MCF 10A (cell line): ENCODE measurements at places on chromosomes 4 and X. TPM values are rescaled to one million over a fixed set of nuclear protein-coding genes. Genes with fewer than 3 reads are reported as not detected.

DNA sequence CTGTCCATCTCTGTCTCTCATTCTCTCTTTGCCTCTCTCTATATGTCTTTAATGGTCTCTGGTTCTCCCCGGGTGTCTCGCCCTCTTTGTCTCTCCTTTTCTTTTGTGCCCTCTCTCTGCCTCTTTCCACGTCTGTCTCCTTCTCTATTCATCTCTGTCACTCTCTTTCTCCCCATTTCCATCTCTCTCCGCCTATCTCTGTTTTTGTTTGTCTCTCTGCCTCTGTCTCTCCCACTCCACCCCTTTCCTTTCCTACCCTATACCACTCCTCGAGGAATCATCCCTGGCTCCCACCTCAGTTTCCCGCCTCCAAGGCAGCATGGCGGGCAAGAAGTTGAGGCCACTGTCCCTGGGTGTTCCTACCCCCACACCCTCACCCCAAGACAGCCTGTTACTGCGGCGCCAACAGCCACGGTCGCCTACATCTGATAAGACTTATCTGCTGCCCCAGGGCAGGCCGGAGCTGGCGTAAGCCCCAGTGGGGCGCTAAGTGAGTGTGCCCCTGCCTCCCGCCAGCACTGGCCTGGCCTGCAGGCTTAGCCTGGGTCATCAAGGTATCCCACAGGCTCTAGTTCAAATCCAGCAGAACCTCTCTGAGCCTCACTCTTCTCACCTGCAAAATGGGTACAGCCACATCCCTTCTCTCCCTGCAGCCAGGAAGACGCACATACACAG, 713 bp upstream of the GATA1 start:
- no peak for DNase-seq

DNA sequence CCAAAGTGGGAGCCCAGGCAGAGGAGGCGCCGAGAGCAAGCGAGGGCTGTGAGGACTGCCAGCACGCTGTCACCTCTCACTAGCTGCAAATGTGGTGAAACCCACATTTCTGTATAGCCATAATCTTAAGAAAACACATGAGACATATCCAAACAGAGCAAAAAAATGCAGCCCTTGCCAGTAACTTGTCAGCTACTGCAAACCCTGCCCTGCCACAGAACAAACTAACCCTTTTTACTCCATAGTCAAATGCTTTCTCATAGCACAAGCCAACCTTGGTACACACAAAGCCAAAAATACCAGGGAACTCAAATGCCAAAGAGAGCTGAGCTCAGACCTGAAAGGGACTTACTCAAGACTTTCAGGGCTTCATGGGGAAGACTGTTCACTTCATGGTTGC, 14.9 kb upstream of the NXF3 start:
- no peak for DNase-seq

- DNase-seq = no peak
Observed at GRCh38 chrX:63012574-63012973, 338.6 kb downstream of the SPIN4 start.

- DNase-seq = no peak
Observed at GRCh38 chr4:83708500-83709175, 172.7 kb downstream of the GPAT3 start.

GRCh38 chr4:24777536-24778463, 17.6 kb upstream of the SOD3 start:
- DNase-seq = no peak

The CRMP1 gene
- not detected in 2 replicates for total RNA-seq
